ENCODE measurements at places on chromosomes 1 and 21.

DNA sequence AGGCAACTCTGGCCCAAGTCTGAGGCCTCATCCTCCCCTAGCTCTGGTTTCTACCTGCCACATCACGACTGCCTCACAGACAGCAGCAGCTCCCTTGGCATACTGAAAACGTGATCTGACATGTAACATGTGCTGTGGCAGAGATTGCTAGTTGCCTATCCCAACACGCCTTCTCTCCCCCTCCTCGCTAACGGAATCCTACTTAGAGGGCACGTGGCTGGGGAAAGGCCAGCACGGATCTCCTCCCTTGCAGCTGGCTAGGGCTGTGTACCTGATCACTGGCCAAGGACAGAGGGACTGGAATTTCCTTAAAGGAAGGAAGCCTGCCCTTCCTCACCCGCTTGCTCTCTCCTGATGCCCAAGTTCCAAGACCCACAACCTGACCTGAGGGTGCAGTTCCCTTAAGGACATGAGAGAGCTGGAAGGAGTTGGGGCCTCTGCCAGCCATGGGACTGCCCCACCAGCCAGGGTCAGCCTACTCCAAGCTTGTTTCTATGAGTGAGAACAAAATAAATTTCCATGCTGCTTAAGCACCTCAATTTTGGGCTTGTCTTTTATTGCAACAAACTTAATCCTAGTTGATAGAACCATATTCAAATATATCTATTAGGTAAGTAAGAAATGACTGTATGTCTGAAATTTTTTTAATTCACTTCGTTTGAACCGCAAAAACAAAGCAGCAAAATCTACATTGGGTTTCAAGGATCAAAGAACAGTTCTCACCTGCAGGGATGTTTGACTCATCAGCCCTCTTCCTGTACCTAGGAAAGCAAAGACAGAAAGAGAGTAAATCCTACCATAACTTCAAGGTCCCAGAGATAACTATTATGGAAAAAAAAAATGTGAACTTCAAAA is 7.2 kb downstream of the SETD4 start:
- no peak for DNase-seq

DNA sequence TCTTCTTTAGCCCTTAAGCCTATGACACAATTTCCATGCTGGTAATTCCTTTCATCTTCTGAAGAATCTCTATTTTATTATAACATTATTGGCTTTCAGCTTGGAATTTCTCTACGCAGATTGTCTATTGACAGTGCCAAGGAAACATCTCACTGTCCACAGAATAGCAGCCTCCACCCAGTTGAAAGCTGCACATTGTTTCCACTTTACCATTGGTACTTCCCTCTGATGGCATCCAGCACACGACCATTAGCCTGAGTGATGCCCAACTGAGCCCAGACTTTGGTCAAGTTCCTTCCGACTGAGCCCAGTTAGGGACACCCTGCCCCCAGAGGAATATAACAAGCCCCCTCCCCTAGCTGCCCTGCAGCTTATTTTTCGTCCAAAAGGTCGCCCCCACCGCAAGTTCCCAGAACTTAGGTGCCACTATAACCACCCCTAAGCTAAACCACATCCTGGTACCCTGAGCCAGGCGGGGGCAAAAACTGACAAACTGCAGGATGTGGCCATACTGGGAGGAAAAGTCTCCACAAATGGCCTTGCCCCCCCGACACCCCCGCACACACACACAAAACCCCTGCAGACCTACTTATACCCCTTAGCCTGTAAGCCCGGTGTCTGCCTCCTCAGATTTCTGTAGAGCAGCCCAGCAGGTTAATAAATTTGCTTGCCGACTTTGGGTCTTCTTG is 13.2 kb downstream of the GBP5 start:
- no peak for DNase-seq

GRCh38 chr1:184940694-184941409 is 33.5 kb downstream of the NIBAN1 start:
- DNase-seq: no peak

GRCh38 chr1:92299477-92300150 is 755 bp downstream of the RPAP2 start:
- DNase-seq: no peak

DNA sequence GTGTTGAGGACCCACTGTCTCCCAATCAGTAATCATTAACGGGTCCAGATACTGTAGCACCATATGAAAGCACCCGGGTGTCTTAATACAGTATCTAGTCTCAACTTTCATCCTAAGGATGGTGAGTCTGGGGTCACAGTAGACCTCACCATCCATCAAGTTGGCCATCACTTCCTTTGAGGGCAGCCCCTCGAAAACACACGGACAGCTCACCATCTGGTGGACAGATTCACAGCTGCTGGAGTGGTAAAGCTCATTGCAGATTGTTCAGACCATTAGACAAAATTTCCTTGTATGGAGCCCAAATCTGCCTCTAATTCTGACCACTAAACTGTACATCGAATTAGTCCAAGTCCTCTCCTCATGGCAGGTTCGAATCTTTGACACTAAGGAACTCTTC is 123.1 kb downstream of the PGBD5 start:
- no peak for DNase-seq

DNA sequence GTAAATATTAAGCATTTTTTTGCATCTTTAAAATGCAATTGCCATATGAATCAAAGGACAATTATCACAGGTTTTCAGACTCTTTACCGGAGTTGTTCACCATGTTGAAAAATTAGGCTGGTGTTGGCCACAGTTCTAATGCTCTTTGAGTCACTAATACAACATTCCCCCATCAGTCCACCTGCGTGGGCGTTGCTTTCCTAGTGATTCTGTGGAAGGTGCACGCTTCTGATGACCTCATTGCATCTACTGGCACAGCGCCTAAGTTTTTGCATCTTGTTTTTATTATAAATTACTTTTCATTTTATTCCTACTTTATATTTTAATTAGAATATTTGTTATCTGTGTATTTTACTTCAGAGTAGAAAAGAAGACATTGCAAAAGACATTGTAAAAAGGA is 4.7 kb upstream of the F5 start:
- DNase-seq: no peak

DNA sequence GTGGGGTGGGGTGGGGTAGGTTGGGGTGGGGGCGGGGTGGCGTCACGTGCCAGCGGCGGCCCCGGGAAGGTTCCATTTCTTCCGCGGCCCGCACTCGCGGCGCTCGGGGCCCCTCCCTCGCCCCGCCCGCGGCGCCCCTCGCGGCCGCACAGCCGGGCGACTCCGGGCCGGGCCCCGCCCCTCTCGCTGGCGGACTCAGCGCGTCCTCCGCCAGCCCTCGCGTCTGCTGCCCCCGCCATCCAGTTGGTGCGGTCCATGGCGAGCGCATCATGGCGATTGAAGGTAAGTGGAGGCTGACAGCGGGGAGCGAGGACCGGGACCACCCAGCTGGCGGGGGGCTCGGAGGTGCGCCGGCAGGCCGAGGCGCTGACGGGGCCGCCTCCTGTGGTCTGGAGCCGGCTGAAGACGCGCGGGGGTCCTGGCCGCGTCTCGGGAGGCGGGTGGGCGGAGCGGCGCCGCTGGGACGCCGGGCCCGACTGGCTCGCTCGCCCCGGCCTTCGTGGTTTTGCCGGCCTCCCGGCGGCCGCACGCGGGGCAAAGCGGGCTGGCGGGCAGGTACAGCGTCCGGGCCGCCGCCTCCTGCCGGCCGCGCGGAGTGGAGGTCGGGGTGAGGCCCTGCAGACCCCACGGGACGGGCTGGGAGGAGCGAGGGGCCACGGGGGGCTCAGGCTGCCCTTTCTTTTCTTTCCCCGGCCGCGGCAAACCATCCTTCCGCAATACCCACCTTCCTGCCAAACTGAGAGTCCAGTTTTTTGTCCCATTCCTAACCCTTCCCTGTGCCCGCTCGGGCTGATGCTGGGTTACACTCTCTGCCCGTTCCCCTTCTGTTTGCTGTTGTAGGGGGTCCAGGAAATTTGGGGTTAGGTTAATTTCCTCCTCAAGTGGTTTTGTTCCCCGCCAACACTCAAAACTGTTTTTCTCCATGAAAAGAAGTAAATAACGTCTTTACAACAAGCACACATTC is at the start of gene SYT14:
TSS of gene SYT14 (plus strand) at position 222 of the 964 bp plus-strand sequence. CDS start at position 270, 48 bp downstream.
- DNase-seq: peak; percentile 70

GRCh38 chr1:19363536-19364152 is 51.5 kb downstream of the SLC66A1 start:
- DNase-seq: no peak

- DNase-seq: no peak
Observed at GRCh38 chr1:2301607-2302291, 73.6 kb downstream of the SKI start.

DNA sequence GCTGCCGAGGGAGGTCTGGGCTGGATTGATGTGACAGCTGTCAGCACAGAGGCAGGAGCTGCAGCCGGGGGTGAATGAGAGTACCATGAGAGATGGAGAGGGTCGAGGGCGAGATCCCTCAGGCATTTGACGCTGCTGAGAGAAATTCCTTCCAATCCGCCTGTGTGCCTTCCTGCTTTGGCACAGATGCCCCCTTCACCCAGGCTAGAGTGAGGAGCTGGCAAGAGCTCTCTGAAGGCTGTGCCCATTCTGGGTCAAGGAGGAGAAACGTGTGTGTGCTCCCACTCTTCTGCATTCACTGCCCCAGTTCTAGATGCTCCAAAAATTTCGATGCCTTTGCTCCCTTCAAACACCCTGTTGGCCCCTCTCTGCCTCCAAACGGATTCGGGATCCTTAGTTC is 4.8 kb downstream of the ARTN start:
- DNase-seq: no peak

DNA sequence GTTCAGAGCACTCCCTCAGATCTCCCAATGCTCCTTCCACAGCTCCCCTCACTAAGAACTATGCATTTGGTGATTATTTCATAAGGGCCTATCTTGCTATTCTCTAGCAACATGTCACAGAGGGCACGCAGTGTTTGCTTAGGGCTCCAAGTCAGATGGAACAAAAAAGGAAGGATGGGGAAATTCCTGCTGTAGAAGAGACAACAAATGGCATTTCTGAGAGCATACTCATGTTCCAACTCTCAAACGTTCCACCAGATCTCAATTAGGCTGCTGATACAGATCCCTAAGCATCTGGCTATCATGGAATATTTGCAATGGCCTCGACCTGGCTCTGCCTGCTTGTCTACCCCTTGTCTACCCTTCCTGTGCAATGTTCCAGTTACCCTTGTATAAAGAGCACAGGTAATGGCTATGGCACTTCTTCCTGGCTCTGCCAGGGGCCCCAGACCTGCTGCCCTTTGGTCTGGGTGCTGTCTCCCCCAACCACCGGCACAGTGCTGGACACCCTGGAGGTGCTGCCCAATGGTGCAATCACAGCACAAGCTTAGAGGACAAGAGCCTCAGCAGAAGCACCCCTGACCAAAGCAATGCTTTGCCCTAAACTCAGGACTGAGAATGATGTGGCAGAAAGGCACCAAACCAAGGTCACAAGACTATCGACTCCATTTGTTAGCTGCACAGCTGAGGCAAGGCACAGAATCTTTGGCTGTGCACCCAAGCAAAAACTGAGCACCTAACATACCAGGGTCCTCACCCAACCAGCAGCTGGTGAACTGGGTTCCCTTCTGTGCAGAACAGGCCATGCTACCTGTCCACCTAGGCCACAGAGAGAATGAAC is 3.6 kb downstream of the PARP1 start:
- no peak for DNase-seq

- no peak for DNase-seq
Observed at GRCh38 chr1:223216531-223217205, 73.6 kb upstream of the TLR5 start.

DNA sequence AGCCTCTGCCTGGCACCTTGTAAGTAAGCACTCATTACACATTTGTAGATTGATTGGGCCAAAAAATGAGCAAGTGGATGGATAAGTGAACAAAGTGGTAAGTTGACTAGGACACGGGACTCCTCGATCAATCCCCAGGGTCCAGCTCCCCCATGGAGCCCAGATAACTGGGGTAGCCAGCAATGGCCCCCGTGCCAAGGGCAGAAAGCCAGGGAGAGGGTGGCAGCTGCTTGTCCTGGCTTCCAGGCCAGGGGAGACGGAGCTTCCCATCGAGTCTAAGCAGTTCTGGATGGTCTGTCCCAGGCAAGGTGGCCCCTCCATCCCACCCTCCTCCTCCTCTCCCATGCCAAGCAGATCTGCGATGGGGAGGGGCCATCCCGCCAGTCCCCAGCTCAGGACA is 91.4 kb downstream of the SPSB1 start:
- no peak for DNase-seq

DNA sequence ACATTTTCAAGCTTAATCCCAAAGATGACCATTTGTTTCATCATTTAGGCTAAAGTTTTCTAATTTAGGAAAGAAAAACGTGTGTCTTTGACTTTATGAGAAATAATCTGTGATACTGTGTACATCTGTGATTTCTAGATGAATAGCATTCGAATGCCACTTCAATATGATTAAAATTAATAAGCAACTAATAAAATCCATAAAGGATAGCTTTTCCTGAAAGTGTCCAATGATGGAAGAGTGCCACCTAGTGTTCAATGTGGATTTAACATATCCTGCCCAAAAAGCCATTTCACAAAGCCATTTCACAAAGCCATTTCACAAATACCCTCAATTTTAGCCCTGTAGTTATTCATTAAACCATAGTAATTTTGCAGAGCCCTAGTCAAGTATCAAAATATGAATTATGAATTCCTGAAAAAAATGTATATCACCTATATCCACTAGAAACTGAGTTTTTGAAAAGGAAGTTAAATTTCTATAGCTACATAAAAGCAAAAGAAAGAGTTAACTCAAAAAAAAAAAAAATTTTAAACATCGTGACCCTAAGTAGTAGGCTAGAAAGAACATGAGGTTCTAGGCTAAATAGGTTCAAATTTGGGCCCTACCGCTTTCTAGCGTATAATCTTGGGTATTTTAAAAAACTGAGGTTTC is 19.1 kb downstream of the NME7 start:
- peak; percentile 29 for DNase-seq

Data from endothelial cell (in vitro differentiated cells).